Lower lobe of right lung (tissue), 2 donors: ENCODE measurements at places on chromosomes 6 and 20.

GRCh38 chr20:48695255-48695654, 132.5 kb downstream of the PREX1 start:
- no peak for DNase-seq

DNA sequence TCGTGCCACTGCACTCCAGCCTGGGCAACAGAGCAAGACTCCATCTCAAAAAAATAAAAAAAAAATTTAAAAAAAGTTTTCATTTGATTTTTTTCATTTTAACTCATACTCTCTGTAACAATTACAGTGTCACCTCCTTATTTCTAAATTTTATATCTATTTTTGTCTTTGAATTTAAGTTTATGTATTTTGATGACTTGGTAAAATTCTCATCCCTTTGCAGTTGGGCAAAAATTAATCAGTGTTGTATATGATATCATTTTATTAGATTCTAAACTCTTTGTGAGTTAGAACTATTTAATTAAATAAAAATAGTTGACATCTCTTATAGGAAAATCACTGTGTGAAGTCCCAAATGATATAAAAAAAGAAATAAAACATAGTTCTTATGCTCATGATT, 270.7 kb downstream of the PLCB1 start:
- no peak for DNase-seq

DNA sequence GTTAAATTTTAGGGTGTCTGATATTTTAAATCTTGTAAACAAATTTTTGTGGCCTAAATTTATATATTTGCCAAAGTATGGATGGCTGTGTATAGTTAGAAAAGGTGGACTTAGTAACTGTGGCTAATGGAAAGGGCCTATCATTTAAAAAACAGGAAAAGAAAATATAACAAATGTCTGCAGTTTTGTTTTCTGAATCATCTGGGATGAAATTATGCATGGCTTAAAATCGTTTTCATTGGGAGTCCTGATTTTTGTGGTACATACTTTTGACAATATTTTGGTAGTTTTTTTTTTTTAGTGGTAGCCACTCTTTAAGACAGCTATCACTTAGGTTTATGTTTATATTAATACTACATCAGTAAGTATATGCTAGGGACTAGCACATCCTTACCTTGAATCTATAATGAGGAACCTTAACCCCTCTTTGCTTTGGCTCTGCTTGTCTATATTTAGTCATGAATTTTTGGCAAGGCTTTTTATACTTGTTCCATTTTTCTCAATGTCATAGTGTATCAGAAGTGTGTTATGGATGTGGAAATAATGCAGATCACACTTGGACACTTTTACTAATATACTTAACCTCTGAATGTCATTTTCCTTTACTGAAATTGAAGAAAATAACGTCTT, 5.6 kb downstream of the ARID1B start:
- DNase-seq, result no peak

- no peak for DNase-seq
These were observed 50.5 kb downstream of the SCAND1 start for GRCh38 chr20:35903843-35904242.

- peak; percentile 47 for DNase-seq
These were observed 42.6 kb upstream of the SUPT3H start for GRCh38 chr6:45420083-45420908.

DNA sequence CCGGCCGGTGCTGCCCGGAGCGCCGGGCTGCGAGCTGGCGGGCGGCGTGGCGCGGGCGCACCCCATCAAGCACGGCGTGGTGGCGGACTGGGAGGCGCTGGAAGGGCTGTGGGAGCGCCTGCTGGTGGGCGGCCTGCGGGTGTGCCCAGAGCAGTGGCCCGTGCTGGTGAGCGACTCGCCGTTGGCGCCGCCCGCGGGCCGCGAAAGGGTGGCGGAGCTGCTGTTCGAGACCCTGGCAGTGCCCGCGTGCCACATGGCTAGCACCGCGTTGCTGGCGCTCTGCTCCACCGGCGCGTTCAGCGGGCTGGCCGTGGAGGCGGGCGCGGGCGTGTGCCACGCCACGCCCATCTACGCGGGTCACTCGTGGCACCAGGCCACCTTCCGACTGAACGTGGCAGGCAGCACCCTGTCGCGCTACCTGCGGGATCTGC, 517 bp downstream of the ACTL10 start:
- DNase-seq, result peak; percentile 69

- DNase-seq, result no peak
These were observed 713.0 kb downstream of the EPM2A start for GRCh38 chr6:145022199-145022796.

- DNase-seq, result no peak
These were observed 18.8 kb upstream of the EFCAB8 start for GRCh38 chr20:32839982-32840285.

- DNase-seq, result no peak
These were observed 20.4 kb upstream of the UNC93A start for GRCh38 chr6:167270499-167271311.

GRCh38 chr20:62606016-62606415, 36.3 kb upstream of the SLCO4A1 start:
- DNase-seq, result no peak

DNA sequence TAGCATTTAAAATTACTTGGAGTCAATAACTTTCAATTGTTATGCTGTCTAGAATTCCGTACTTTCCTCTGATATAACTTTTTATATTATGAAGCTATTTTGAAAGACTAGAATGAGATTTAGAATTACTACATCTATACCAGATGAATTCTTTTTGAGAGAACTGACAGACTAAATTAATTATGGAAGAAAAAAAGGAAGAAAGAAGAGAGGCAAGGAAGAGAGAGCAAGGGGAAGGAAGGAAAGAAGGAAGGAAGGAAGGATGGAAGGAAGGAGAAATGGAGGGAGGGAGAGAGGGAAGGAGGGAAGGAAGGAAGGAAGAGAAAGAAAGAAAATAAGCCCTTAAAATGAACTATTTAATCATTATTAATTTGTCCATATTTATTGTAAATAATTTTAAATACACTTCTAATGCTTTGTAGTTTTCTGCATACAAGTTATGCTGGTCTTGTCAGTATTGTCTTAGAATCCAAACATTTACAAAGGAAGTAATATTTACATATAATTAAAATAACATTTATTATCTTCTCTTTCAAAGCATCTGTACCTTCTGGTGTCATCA, 280.4 kb upstream of the HSF2 start:
- no peak for DNase-seq

DNA sequence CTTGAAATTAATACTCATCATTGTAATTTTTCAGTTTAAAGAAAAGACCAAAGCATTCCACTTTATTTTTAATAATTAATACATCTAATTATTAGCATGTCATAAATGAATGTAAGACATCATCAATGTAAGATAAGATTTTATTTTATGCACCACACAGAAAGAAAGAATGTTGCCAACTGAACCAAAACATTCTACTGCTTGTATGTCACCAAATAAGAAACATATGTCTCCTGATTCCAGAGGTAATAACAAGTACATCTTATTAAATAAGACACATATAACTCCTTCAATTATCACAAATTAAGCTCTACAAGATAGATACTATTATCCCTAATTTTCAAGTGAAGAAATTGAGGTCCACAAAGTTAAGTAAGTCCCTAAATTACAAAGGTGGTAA, 189.5 kb downstream of the GMDS start:
- no peak for DNase-seq
